Coronary artery (tissue), 2 donors: ENCODE measurements at places on chromosomes 12 and 14.
A peak's percentile ranks its signal among the peaks of the same experiment; 100 is the strongest.

DNA sequence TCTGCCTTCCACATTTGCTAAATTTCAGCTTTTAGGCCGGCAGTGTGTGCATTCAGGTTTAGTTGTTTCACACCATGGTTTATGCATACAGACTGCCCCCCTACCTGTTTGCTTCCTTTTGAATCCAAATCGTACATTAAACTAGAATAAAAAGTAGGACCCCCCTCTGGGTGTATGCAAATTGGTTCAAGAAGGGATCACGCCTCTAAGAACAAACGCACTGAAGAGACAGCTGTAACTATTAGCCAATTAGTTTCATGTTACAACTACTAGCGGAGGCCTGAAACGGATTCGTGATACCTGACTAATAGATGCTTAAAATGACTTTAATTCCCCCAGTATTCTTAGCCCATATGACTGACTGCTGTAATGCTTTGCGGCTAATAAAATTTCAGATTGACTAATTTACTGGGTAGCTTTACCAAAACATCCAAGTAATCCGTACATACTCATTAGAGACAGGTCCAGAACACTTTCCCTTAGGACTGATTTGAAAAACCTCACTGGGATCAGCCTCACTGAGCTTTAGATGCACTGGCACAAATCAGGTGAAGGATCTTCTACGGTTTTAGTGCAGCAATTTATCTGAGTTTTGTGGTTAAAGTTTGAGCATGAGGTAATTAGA, 411.8 kb downstream of the NPAS3 start:
- DNase-seq: no peak

GRCh38 chr14:92954933-92955332, 32.0 kb downstream of the CHGA start:
- no peak for DNase-seq

DNA sequence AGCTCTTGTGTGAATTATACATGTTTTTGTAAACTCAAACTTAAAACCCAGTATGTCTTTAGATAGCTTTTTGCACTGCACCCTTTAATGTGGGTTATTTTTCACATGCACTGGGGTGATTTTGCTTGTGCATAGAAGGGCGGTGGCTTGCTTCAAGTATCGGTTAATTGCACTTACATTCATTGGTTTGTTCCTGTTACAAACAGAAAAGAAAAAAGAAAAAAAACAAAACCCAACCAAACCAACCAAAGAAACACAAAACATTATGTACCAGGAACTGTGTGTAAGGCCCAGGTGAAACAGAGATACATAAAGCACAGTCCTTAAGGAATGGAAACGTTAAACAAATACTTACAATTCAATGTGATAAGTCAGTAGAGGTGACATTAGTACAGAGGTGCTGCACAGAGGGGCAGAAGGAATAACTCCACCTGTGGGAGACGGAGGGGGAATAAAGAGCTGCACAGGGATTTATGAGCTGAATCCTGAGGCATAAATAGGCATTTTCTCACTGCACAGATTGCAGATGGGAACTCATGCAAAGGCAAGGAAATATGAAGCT, 151.4 kb downstream of the KTN1 start:
- no peak for DNase-seq

DNA sequence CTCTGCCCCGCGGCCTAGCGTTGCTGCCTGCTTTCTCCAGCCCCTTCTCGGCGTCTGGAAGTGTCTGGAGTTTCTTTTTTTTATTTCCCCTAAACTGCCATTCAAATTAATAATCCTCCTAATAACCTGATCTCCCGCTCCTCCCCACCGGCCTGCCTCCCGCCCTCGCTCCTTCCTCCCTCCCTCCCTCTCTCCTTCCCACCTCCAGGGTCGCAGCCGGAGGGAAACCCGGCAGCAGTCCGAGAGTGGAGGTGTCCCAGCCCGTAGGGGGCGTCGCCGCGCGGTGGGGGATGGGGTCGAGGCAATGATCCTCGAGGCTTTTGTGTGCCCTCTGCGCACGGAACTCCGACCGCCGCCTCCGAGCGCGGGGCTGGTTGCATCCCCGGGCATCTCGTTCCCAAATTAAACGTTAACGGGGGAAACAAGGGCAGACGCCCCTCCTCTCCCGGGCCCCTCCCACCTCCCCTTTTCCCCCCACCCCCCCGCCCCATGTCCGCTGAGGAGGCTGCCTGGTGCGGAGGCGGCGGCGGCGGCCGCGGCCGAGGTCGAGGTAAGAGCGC, 1.0 kb upstream of the SOCS2 start:
- peak; percentile 85 for DNase-seq

GRCh38 chr12:68899251-68899771, 33.7 kb downstream of the CPM start:
- no peak for DNase-seq

- DNase-seq: no peak
Observed at GRCh38 chr14:34050606-34051005, 99.7 kb upstream of the EGLN3 start.

GRCh38 chr12:2375871-2376270, 323.1 kb downstream of the CACNA1C start:
- DNase-seq: no peak

DNA sequence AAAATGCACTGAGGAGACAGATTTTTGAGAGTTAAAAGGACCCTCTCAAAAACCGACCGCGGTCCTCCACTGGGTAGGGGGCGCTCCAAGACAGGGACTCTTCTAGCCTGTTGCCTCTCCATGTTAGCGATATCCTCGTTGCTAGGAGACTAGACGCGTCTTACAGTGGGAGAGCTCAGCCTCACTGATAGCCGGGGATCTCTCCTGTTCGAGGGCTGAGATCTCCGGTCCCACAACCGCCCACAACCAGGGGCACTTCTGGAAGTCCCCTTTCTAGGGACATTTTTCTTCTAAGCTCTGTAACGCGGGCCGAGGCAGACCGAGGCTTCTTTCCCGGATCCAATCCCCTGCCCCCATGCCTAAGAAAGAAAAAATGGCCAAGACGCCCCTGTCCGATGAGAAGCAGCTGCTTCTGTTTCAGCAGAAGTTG, 21.3 kb downstream of the FKBP11 start:
- peak; percentile 76 for DNase-seq

DNA sequence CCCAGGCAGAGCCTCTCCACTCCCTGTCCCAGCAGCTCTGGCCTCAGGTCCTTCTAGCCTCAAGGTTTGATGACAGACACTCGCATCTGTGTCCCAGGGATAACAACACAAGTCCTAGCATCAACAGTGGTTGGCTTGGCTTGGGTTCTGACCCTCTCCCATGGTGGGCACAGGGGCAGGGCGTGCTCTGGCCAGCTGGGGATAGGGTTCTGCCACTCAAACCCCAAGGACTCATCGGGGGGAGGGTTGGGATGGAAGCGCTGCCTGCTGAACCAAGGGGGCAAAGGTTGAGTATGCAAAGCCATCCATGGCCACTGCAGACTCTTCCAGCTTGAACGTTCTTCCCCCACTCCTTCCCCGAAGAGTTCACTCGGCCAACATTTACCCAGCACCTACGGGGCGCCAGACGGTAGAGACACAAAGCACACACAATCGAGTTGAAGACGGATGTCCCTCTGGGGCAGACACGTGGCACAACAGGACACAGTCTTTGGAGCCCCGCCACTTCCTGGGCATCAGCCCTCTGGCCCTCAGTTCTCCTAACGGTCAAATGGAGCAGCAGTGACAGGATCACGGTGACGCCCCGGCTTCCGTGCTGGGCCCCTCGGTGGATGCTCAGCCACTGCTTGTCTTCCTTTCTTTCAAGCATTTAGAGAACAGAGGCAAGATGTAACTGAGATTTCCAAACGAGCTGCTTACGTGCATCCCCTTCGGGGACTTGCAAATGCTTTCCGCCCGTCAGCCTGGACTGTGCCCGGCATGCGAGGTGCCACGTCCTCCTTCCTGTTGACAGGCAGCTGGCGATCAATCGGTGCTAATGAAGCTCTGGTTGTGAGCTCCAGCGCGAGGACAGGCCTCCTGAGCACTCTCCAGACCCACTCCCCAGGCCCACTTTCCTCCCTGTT, 42.6 kb downstream of the DLK1 start:
- no peak for DNase-seq

DNA sequence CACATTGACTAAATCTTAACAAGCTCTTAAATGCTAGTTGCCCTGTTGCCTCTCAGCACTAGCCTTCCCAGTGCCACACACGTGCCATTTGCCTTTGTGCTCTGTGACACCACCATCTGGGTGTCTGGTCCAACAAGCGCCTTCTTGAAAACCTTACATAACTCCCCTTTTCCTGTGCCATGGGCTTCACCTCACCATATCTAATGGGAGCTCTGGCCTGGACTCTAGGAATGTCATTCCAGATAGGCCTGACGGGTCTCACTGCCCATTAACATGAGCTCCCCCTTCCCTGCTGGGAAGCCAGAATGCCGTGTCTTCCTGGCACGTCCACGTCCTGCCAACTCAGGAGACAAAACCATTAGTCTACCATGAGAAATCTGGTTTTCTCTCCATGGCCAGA, 24.4 kb downstream of the SSPN start:
- DNase-seq: no peak

DNA sequence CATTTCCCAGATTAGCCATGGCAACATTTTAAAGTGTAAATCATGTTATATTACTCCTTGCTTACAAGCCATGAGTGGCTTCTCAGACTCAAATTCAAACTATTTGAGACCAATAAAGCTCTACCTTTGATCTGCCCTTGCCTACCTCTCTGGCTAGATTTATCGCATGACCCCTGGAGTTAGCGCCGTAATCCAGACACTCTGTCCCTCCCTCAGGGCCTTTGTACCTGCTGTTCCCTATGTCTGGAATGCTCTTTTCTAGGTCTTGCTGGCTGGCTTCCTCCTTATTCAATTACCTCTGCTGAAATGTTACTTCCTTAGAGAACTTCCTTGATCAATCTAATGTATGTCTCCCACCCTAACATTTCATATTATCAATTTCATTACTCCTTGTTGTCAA, 16.3 kb downstream of the SIX4 start:
- DNase-seq: no peak

GRCh38 chr12:9346866-9347327, 138.7 kb upstream of the PZP start:
- DNase-seq: no peak

DNA sequence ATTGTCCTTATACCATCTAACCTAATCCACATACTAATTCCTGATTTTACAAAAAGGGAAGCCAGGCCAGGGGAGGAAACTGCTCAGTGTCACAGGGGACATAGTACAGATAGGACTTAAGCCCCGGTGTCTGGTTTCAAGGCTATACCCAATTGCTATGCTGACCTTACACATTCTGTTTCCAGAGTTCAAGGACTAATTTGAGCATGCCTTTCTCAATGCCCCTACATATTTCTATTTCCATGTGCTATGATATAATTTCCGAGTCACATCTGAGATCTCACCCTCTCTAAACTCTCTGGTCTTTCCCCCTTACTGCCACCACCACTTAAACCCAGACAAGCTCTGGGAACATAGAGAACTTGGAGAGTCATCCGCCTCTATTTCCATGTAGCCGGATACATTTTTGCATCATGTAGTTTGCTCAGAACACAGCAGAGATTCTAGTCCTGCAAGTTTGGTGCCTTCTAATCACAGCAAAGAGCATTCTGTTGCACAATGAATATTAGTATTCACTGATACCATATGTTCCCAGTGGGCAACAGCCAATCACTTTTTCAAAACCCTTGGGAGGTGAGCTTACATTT, 34.2 kb downstream of the PPM1H start:
- DNase-seq: no peak

GRCh38 chr12:92596383-92596782, 106.4 kb upstream of the PLEKHG7 start:
- DNase-seq: no peak

DNA sequence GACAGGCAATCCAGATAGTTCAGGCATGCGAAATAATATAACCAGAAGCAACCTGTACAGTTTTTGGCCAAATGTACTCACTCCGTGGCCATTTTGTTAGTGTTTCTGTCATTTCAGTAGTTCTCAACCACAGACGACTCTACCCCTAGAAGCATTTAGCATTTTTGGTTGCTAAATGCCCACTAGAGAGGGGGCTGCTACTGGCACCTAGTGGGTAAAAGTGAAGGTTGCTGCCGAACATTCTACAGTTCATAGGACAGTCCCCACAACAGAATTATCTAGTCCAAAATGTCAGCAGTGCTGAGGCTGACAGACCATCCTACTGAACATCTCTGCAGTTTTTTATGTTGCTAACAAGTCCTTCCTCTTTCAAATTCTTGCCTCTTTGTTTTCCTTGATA, 107.4 kb downstream of the TSHR start:
- DNase-seq: no peak

DNA sequence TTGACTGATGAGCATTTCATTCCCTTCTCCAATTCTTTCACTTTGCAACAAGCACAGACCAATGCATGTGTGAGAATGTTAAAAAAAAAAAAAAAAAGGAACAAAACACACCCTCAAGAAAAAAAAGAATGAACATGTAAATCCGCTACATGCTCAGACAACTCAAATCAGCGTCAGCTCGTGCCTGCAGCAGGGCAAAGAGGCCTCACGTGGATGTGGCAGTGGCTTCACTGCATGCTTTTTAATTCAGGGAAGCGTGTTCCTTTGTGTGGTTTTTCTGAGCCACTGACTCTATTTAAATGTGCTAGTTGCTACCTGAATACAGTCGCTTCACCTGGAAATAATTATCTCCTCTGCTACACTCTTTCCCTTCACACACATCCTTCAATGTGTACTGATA, 55.1 kb downstream of the PPP1R36 start:
- DNase-seq: no peak

- DNase-seq: peak; percentile 31
Observed at GRCh38 chr14:94123868-94124267, 5.5 kb downstream of the IFI27L2 start.

GRCh38 chr14:105838591-105839424, 312.4 kb downstream of the TMEM121 start:
- DNase-seq: peak; percentile 53

GRCh38 chr12:100450735-100451134, 22.9 kb upstream of the NR1H4 start:
- no peak for DNase-seq

- no peak for DNase-seq
Observed at GRCh38 chr12:75712223-75712622, 200.8 kb upstream of the KRR1 start.

DNA sequence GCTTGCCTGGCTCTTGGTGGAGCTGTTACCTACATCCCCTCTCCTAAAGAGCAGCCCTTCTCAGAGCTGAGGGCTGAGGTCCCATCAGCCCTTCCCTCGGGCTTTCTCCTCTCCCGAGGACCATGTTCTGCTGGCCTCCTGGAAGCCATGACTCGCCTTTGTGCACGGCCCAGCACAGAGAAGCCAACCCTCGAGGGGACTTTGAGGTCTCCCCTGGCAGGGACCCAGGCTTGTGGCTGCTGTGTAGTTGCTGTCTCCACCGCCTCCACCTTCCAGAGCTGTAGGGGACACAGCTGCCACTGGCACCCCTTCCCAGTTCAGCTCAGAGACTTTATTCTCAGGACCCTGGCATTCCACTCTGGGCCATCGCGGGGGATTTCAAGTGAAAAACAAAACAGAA, 22.9 kb upstream of the CCND2 start:
- DNase-seq: peak; percentile 62

DNA sequence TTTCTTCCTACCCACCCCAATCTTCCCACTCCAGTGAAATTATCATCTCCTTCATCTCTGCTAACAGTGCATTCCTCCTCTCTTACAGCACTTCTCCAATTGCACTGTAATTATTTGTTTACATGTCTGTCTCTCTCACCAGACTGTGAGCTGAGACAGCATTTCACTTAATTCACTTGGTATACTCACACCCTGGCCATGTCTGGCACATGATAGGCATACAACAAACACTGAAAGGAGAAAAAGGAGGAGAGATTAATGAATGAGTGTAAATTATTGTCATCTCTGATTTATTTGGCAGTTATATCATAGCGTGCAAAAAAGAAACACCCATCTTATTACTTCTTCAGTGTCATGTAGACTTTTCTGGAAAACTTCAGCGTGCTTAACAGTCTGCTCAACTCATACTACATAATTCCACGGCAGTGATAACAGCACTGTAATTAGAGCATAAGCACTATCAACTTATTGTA, 452.3 kb downstream of the ADAMTS20 start:
- DNase-seq: no peak
